GM19239 (cell line): ENCODE measurements at places on chromosomes 3 and 15.
A peak's percentile ranks its signal among the peaks of the same experiment; 100 is the strongest.

- no peak for DNase-seq
These were observed 302.6 kb downstream of the POLQ start for GRCh38 chr3:121243208-121243607.

GRCh38 chr3:21839592-21839991 lies 88.6 kb upstream of the ZNF385D start:
- DNase-seq, result no peak

DNA sequence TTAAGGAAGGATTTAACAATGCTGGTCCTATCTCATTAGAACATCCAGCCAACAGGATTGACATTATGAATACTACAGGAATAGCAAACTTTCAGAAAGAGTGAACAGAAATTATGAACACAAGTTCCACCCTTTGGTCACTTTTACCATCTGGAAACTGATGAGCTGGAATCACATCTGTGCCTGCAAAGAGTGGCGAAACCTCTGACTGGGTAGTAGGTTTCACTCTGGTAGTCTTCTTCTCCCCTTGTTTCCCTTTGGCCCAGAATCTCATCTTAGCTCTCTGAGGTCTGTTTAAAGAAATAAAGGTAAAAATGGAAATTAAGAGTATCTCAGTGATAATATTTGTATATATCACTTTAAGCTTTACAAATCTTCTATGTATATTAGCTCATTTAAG lies 73.1 kb downstream of the NR2E3 start:
- DNase-seq, result no peak

DNA sequence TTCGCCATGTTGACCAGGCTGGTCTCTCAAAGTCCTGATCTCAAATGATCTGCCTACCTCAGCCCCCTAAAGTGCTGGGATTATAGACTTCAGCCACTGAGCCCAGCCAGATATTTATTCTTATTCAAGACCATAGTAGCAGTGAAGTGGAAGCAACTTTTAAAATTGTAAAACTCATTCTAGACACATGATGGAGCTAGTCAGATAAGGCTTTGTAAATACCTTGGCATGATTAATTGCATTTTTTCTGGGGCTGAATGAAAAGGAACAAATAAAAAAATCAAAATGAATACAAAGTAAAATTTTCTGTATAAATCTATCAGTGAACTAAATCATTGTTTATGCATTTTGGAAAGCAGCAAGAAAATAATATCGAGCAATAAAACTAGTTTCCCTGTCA lies 4.1 kb upstream of the MYO1E start:
- DNase-seq, result no peak

- DNase-seq, result no peak
These were observed 33.4 kb downstream of the CCDC54 start for GRCh38 chr3:107410606-107411005.

GRCh38 chr15:101294731-101295606 lies at the start of gene SNRPA1:
SNRPA1 (minus strand) TSS chr15:101295248; CDS start chr15:101295178, 70 bp downstream.
- peak; percentile 82 for DNase-seq

- no peak for DNase-seq
These were observed 15.6 kb downstream of the INSYN1 start for GRCh38 chr15:73737535-73737934.

DNA sequence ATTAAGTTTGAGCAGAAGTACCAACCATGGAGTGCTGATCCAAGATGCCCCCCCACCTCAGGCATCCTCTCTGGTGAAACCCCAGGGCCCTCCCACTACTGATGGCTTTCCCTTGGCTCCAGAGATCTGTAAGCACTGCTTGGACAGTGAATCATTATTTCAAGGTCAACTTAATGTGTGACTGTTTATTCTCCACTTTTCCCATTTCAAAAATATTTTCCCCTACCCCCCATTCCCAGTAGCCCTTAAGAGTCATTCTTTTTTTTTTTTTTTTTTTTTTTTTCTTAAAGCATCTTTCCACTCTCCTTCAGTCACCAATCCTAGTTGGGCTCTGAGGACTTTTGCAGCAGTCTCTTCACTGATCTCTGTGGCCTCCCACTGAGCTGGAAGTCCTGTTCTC lies 82.6 kb downstream of the PCCB start:
- no peak for DNase-seq

DNA sequence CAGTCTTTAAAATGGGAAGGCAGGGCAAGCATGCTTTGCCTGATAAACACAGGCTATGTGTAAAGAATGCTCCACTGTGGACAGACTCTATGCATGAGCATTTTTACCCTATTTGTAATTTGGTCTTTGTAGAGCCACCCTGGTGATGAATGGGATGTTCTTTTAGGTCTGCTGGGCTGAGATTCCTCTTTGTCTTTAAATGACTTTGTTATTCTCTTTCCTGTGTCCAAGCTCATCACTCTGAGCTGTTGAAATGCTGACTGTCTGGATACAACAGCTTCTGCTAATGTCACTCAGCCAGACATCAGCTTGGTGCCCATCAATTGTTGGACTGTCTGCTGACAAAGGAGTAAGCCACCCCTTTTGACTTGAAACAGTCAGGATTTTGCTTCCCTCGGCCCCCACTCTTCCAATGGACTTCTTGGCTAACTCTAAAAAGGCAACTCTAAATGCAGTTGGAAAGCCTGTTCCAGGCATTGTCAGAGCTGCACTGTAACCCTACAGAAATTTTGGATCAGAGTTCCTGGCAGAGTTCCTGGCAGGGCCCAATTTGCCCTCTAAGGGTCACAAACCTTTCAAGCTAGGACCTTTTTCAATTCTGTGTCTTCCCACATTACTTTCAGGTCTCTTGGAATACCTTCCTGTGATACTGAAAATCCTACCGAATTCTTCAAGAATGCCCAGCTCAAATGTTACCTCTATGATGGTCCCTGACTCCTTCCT lies 40.5 kb upstream of the EIF1B start:
- no peak for DNase-seq

DNA sequence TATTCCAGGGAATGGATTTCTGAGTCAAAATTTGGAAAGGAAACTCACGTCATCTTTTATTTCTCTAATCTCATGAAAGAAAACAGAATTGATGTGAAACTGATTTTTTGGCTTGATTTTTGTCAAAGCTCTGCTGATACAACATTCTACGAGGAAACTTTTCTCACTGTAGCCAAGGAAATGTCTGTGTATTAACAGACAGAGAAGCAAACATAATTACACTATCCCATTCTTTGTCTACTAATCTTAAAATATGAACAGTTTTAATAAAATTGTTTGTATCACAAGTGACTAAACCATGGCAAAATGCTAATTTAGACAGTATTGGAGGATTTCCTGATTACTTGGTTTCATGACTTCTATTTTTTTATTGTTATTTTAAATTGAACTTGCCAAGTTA lies 1437.0 kb downstream of the OTOL1 start:
- no peak for DNase-seq

DNA sequence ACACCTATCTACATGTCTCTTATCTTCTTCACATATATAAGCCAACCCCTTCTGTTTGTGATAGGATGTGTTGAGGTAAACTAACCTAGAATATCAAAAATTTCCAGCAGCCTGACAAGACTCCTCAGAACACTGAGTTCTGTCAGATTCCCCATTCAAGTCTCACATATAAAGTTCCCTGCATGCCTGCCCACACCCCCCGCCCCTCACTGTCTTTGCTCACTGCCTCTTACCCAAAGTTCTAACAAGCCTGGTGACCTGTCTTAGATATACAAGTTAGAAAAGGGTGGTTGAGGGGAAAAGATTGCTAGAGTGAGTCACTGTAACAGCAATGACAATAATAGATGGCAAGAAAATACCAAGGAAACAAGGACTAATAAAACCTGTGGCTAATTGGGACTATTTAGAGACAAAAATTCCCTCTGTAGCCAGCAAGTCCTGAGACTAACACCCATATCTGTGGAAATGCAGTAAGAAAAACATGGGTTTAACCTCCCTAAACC lies 40.1 kb downstream of the FBXO22 start:
- no peak for DNase-seq

- DNase-seq, result no peak
These were observed 6.2 kb upstream of the ZNF774 start for GRCh38 chr15:90345857-90346256.

- DNase-seq, result peak; percentile 47
These were observed 132.6 kb upstream of the HES1 start for GRCh38 chr3:194003114-194004057.

GRCh38 chr15:65532738-65533051 lies 2.4 kb downstream of the HACD3 start:
- DNase-seq, result no peak

GRCh38 chr15:87660251-87661129 lies 596.0 kb downstream of the NTRK3 start:
- no peak for DNase-seq

DNA sequence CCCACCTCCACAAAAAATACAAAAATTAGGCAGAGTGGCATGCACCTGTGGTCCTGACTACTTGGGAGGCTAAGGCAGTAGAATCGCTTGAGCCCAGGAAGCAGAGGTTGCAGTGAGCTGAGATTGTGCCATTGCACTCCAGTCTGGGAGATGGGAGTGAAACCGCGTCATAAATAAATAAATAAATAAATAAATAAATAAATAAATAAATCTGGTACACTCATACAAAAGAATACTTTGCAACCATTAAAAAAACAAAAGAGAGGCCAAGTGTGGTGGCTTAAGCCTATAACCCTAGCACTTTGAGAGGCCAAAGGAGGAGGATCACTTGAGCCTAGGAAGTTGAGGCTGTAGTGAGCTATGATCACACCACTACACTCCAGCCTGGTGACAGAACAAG lies 28.0 kb downstream of the MESP1 start:
- no peak for DNase-seq

DNA sequence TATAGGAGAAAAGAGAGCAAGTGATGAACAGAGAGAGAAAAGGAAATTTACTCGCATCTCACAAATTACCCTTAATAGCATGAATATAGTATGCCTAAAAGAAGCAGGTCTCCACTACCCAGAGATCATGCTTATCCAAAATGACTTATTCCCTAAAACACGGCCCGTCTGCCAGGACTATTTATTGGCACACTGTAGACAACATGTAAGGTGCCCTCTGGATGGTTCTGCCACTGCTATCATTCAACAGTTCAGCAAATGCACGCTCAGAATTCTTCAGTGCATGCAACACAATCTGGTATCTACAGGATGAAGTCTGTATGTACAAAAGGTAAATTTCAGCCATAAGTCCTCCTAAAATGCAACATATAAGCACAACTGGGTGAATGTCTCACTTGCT lies 465.8 kb downstream of the SHQ1 start:
- no peak for DNase-seq

DNA sequence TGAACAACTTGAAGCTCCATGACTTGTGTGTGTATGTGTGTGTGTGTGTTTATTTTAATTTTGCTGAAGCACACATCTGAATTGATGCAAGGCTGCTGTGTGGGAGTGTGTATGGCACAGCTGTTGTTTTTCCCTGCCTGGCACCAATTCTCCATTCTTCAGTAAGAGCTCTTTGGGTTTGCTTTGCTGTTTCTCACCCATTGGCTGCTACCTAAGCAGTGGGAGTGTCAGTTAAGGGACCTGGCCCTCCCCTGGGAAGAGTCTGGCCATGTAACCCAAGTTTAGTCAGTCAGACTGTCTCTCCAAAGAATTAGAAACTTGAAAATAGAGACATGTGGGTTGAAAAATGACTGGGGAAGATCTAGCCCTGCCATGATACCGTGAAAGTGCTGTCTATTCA lies 126.2 kb upstream of the SYNPR start:
- DNase-seq, result no peak

- DNase-seq, result no peak
These were observed 24.6 kb downstream of the CDIN1 start for GRCh38 chr15:36603987-36604386.

- no peak for DNase-seq
These were observed 72.8 kb downstream of the POLQ start for GRCh38 chr3:121473001-121473400.

GRCh38 chr15:92035961-92036360 lies 182.5 kb downstream of the SLCO3A1 start:
- no peak for DNase-seq

DNA sequence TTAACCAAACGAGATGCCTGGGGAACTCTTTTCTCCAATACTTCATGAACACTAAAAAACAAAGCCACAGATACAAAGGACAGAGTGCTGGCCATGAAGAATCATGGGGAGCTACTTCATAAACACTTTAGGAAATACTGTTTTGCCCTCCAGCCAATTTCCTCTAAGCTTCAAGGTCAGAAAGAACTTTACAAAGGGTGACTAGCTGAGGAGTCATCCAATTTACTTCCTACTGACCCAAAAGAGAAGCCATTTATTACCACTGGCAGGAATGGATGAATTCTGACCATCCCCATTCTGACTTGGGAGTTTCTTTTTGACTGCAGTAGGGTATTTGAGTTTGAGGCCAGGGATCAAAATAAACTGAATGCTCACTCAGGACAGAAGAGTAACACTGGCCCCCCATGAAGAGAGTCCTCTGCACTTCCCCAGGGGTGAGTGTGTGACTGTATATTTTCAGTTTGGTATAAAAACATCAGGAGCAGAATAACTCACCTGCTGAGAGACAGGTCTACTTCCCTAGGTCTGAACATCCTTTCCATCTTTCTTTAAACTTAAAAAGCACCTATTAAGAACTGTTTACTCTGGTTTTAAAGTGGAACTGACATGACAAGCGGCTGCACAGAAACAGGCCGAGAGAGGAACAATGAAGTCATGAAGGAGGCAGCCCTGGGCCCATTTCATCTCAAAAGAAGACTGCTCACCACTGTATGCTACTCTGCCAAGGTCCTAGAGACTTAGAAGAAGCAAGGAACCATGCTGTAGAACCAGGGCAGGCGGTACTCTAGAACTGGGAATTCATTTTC lies 203.6 kb downstream of the TNIK start:
- no peak for DNase-seq

GRCh38 chr3:125916376-125916978 lies 52.5 kb upstream of the ROPN1B start:
- DNase-seq, result peak; percentile 75

GRCh38 chr15:69513986-69514385 lies 61.4 kb downstream of the RPLP1 start:
- DNase-seq, result no peak

DNA sequence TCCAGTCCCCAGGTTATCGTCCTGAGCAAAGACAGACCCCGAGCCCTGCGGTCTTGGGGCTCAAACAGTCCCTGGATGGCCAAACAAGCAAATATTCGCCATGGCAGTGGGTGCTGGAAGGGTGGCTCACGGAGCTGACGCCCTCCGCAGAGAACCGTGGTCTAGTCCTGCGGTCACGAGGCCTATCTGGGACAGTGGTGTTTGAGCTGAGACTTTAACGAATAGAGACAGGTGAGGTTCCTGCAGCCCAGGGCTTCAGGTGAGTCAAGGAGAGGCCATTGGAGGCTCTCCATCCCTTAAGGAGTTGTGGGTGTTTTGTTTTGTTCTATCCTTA lies 399 bp upstream of the SUCLG2 start:
- DNase-seq, result no peak

- no peak for DNase-seq
These were observed 14.7 kb upstream of the KLHL40 start for GRCh38 chr3:42670670-42671069.

- DNase-seq, result peak; percentile 66
These were observed 77.1 kb downstream of the WDR76 start for GRCh38 chr15:43903864-43904290.

GRCh38 chr3:174193604-174194003 lies 665.5 kb upstream of the NAALADL2 start:
- DNase-seq, result no peak

DNA sequence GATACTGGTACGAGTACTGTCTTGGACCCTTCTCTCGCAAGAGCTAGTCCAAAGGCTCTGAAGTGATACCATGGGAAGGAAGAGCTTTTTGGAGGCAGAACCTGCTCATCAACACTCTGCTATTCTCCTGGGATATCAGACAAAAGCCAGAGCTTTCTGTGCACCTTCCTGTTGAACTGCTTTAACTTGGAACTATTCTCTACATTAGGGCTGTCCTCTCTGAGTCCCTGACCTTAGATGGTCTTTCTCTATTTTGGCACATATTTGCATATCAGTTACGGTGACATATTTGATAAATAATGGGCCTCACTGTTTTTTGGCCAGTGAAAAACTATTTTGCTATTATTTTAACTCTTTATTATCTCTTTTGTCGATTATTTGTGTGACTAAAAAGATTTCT lies 146.9 kb downstream of the TIGIT start:
- DNase-seq, result no peak
